Stimulated activated CD8-positive, alpha-beta memory T cell treated with anti-CD3 and anti-CD28 coated beads, Interleukin-7, amount 100 ng/mL, for 1 hour (primary cell): ENCODE measurements at places on chromosomes 1 and 21.

- no peak for DNase-seq
These were observed 36.2 kb upstream of the GADD45A start for GRCh38 chr1:67648582-67649326.

DNA sequence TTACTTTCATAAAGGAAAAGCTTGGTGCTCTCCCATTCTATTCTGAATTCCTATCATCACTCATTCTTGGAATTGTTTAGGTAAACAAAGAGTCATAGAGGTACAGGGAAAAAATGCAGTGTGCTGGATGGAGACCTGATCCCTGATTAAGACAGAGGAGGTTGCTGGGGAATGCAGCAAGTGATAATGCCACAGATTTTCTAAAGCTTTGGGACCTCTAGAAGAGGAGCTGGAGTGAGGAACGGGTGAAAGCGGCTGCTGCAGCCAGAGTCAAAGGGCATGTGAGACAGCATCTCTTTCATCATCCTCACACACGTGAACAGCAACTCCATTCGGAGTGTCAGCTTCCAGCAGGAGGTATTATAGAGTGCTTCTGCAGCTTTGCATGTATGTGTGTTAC is 54.9 kb upstream of the DIPK1A start:
- no peak for DNase-seq

DNA sequence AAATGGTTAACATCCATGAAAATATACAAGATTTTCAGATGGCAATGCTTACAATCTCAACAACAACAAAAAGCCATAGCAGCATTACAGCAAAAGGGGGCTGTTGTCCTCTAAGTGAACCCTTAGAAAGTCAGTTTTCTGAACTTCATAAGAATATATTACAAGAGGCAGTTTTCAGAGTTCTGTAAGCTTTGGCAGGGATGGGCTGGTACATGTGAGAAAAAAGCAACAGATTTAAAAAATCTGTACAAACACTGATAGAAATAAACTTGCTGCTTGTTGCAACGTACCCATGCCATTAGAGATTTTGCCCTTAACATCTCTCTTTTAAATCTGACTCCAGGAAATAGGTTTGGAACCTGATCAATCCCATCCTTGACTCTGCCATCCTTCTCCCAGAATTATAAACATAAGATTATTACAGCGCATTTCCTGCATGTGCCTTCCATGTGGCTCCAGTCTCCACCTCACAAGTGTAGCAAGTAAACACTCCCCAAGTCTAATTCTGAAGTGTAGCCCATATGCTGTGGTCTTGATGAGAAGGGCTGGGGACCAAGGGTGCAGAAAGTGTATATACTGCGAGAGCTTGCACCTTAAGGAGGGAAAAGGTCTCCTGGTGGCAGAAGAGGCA is 101.4 kb upstream of the TSPAN2 start:
- DNase-seq, result no peak

GRCh38 chr1:56728964-56729363 is 83.8 kb downstream of the PRKAA2 start:
- DNase-seq, result no peak

GRCh38 chr1:161139766-161140165 is 7.3 kb upstream of the DEDD start:
- DNase-seq, result no peak

GRCh38 chr1:231188072-231188471 is 26.2 kb downstream of the TRIM67 start:
- DNase-seq, result no peak

DNA sequence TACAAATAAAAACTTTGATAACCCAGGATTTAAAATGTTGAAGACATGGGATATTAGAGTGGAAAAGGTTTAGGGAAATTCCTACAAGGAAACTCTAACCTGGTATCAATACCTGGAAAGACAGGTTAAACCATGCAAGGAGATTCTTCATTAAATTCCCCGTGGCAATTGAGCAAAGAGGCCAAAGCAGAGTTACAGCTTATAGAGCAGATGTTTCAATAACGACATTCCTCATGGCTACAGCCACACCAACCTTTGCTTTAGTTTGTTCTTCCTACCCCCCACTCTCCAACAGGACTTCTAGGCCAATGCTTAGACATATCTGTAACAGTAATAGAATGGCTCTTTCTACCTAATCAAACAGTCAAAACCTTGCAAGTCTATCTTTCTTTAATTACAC is 271.3 kb downstream of the COL11A1 start:
- DNase-seq, result no peak

GRCh38 chr1:198597690-198598430 is 41.0 kb upstream of the PTPRC start:
- DNase-seq, result no peak

DNA sequence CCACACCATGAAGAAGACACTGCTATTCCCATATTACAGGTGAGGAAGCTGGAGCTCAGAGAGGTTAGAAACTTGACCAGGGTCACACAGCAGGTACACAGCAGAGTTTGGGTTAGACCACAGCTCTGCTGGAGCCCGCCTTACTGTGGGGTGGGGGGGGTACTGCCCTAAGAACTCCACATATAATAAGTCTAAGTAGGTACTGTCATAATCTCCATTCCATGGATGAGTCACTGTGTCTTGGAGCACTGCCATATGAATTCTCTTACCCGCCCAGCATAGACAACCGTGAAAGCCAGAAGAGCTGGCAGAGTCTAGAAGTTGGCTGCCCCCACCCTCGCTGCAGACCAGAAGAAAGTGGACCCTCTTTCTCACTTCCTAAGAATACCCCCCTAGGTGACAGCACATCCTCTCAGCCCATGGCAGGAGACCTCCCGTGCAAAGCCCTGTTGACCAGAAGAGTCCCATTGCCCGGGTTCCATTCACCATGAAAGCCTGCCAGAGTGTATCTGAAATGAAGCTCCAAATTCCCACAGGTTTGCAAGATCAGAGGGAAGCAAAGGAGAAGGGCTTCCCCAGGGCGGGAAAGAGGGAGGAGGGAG is 5.2 kb upstream of the PLA2G2D start:
- DNase-seq, result no peak

DNA sequence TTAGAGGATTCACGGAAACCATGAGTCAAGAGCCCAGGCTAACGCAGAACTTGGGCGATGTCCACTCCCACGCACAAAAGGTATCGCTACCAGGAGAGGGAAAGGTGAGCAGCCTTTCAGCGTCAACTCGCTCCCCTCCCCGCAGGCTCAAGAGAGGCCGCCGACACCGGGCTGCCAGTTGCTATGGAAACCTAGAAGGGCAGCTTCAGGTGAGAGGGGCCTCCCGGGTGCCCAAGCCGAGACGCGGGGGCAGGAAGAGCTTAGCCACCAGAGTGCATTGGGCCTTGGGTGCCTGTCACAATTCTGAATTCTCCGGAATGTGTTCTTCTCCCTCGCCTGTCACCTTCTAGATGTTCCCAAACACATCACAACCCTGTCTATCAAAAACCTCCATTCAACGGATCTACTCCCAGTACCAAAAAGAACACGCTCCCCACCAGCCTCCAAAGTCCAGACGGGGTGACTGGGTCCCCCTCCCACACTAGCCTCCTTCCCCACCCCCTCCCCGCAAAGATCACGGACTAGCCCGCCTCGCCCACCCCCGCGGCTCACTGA is 694 bp downstream of the MEAF6 start:
- DNase-seq, result peak; percentile 8

DNA sequence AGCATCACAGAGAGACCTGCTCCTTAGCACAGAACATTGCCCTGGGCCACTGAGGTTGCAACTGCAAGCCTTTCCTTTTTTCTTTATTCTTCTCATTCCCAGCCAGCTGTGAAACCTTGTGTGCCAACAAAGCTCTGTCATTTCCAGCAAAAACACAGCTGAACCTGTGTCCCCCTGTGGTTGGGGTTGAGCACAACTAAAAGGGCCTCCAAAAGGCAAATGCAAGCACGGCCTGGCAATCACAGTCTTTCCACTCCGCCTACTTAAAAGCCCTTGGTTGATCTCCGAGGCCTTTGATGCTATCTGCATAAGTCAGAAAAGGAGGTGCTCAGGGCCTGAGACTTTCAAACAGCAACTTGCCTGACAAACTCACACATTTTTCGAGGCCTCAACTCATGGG is 32.7 kb downstream of the SUSD4 start:
- DNase-seq, result no peak

DNA sequence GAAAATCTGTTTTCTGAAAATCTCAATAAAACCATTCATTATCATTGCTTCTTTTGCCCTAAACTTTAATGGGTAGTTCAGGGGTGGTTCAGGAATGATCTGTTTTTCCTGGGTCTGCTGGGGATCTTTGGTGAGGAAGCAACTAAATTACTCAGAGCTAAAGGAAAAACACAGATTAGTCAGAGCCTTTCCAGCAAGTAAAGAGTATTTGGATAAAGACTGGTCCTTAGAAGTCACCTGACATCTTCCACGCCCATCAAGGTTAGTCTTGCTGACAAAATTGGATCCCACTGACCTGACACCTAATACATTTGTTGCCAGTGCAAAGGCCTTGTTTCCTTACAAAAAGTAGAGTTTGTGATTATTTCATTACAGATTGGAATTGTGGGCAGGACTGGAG is 24.2 kb downstream of the HSPA13 start:
- no peak for DNase-seq

DNA sequence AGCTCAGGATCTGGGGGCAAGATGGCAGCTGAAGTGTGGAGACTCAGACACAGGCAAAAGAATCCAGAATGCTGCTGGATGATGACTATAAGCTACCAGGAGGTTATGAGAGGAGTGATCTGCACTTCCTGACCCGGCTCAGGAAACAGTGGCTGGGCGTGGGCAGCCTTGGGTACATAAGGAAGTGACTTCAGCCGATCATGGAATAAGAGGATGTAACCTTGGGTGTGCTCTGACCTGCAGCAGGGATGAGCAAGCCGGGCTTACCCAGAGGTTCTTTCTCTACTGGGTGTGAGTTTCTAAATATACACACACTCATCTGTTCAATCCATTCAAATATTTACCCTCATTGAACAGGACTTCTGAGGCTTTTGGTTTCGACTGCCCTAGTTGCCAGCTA is 62.7 kb downstream of the CD34 start:
- no peak for DNase-seq

DNA sequence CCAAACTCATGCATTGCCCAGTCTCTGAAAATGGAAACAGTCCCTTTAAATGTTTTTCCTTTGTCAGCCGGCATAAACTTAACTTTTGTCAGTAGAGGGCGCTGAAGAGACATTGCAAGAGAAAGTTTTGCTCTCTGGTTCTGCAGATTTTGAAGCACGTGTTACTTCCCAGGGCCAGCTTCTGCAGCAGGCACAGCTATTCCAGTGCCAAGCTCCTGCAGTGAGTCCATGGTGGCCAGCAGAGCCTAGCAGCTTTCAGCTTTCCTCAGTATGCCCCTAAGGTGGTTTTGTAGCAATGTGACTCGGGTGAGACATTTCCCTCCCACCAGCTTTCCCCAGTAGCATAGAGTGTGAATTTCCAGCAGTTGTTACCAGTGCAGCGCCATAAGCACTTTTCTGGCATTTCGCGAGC is 2.6 kb upstream of the IFI44L start:
- DNase-seq, result peak; percentile 6
